NCI-H1092 (cell line): ENCODE measurements at places on chromosomes 2 and 18.

GRCh38 chr2:142876423-142876822, 1.0 kb upstream of the KYNU start:
- no peak for DNase-seq

DNA sequence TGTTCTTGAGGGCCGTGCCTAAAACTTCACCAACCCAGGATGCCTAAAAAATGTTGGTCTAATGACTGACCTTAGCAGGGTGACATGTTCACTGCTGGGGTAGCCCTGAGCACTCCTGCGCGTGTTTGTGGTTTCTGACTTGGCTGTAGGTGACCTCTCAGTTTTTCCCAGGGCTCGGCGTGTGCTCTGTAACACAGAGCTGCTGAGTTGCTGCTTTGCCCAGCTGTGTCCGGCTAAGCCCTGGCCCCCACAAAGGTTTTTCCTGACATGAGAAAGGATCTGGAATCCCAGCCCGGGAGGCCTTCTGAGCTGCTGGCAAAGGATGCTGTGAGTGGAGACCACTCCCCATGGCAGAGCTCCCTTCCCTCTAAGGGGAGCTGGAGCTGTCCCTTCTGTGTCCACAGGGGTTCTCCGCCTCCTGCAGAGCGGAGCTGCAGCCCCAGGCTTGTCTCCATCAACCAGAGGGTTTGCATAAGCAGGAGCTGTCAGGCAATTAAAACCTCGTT, 52.7 kb downstream of the CRIM1 start:
- no peak for DNase-seq

DNA sequence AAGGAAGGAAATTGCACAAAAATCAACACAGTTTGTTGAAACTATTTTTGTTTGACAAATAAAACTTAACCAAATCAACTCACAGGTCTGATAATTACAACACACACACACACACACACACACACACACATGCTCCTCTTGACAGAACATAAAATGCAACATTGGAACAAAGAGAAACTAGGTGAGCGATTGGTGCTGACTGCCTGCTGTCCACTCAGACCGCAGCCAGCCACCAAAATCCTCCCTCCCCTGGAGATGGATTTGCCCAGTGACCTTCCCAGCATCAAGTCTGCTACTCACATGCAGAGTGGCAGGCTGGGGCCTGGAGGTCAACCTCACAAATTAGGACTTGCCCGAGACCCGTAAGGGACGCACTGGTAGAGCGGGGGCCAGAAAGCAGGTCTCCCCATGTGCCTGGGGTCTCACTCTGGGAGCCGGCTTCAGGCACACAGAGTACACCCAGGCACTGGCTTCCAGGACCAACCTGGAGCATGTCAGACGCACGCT, 61.4 kb downstream of the DIPK1C start:
- no peak for DNase-seq

GRCh38 chr2:240290432-240291336, 144.8 kb upstream of the GPC1 start:
- DNase-seq = no peak

GRCh38 chr2:3779496-3780049, 76.2 kb downstream of the DCDC2C start:
- no peak for DNase-seq

DNA sequence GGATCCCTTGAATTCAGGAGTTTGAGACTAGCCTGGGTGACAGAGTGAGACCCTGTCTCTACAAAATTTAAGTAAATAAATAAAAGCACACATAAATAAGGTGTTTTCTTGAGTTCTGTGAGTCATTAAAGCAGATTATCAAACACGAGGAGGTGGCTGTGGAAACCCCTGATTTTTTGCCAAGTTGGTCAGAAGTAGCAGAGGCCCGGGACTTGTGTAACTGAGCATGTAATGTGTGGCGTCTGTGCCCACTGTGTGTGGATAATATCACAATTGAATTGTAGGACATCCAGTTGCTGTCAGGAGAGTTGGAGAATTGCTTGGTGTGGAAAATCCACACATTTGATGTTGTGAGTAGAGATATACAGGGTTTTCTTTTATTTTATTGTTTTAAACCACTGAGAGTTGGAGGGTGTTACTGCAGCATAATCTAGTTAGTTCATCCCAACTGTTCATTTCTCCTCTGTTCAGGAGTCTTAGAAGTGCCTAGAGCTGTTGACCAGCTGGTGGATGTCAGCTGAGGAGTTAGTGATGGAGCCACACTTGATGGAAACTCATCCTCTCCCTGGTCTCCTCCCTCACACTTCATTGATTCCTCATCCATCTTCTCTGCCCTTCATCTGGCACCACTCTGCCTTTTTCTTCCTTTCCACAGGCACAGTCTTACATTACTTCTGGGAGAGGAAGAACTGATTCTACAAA, 45.9 kb upstream of the RHOB start:
- DNase-seq = no peak

- DNase-seq = no peak
Measured at GRCh38 chr2:20188851-20189250, 36.1 kb downstream of the SDC1 start.

DNA sequence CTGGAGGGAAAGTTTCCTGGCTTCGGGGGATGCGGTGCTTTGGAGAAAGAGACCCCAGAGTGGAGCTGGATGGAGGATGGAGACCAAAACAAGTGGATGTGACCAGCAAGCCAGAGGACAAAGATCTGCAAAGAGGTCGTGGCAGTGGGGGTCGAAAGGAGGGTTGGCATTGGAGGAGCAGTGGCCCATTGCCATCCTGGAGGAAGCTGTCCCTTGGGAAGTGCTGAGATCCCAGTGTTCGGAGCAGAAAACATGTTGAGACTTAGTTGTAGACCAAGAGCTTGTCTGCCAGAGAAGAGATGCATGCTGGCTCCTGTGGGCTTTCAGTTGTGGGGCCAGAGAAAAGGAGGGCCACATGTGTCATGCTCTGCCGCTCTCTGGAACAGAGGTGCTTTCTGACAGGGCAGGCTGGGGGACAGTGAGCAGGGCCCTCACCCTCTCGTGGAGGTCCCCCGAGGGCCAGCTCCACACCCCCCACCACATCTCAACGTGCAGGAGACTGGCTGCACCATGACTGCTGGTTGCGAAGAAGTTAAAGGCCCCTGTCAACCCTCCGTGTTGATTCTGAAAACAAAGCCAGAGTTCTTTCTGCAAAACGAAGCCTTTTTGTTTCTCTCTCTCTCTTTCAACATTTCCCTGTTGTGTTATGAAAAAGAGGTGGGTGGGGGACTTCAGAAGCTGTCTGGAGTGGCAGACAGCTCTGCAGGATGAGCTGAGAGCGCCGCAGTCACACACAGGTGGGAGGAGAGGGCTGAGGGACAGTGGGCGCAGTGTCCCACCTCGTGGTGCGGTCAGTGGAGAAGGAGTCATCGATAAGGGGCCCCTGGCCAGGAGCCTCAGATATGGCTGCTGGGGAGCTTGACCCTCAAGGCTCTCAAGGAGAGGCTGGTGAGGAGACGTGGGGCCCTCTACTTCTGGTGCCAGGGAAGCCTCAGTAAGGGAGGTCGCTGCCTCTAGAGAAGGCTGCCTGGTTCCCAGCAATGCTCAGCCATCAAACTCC, 77.6 kb upstream of the BCL2L11 start:
- no peak for DNase-seq

DNA sequence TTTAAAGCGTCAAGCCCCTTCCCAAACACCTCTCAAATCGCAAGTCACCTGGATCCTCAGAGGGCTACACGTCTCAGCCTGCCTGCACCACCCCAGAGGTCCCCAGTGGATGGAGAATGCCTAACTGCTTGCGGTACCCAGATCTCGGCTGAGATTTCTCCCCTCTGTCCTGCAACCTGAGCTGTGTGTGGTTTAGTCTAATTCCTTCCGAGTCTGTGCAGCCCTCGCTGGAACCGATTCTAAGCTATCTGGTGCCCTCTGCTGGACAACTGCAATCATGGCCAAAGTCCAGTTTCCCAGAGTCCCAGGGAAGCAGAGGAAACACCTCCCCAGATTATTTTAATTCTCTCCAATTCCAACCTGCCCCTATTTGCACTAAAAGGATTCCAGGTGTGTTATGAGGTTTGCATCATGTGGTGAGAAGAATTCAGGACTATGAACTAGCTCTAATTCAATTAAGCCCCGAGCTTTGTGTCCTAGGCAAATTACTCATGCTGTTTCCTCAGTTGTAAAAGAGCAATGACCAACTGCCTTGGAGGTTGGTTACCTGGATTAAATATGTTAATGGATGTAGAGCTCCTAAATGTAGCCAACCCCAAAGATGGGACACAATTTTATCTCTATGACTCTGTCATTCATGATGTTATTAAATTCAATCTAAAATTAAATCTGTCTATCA, 276.1 kb upstream of the NCKAP5 start:
- DNase-seq = peak; percentile 30

GRCh38 chr2:220684099-220684498, 888.0 kb downstream of the EPHA4 start:
- DNase-seq = no peak

DNA sequence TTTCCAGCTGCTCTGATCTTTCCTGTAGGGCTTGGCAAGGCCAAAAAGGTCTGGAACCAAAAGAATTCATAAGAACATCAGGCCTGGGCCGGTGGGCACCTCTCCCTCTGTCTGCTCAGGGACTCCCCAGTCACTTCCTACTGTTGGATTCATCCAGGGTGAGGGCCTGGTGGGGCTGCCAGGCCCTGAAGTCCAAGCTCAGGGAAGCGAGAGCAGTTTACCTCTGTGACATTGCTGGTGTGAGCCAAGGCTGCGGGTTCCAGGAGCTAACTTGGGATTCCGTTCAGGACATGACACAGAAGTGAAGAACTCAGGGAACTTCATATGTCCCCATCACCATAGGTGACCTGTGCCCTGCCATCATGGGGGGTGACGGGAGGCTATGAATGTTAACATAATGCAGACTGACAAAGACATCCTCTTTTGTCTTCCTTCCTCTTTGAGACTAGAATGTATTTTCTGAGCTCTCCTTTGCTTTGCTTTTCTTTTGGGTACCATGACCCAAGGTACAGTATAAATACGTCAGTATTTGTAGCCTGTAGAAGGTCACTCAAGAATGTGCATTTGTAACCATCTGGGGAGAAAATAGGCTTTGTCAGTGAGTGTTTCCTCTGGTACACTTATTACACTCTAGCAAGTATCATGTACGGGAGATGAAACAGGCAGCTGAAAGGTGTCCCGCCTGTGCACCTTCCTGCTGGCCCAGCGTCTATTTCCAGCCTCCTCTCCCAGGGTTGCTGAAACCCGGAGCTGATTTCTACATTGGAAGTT, 130.5 kb upstream of the SLC1A4 start:
- DNase-seq = no peak

- DNase-seq = no peak
Measured at GRCh38 chr18:10317864-10318690, 136.4 kb upstream of the APCDD1 start.

DNA sequence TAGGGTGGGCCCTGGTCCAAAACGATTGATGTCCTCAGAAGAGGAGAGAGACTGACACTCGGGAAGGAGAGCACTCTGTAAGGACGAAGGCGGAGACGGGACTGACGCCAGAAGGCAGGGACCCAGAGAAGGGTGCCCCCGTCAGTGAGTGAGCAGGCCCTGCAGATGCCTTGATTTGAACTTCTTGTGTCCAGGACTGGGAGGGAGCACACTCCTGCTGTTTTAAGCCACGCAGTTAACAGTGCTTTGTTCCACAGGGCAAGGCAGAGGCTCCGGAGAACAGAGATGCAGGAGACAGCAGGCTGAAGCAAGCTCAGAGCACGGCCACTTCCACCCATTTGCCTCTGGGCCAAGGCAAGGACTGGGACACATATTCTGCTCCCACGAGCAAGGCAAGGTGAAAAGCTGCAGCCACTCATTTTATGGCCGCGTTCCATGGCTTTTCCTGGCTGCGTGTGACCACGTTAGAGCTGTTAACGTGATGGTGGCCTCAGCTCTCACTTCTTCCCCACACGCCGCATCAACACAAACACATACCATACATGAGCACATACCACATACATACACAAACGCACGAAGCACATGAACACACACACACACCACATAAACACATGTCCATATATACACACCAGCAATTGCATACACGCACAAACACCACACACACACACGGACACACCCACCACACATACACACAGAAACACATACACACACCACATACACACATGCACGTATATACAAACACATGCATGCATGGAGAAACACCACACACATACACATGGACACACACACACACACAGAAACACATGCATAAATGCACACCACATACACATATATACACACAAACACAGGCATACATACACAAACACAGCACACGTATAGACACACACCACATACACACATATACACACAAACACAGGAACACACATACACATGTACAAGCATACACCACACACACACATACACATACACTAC, 521.0 kb upstream of the MYT1L start:
- DNase-seq = no peak
